Activated CD4-positive, alpha-beta T cell treated with anti-CD3 and anti-CD28 coated beads for 36 hours (primary cell): ENCODE measurements at places on chromosomes 2 and 18. TPM values are rescaled to one million over a fixed set of nuclear protein-coding genes. Genes with fewer than 3 reads are reported as not detected.

DNA sequence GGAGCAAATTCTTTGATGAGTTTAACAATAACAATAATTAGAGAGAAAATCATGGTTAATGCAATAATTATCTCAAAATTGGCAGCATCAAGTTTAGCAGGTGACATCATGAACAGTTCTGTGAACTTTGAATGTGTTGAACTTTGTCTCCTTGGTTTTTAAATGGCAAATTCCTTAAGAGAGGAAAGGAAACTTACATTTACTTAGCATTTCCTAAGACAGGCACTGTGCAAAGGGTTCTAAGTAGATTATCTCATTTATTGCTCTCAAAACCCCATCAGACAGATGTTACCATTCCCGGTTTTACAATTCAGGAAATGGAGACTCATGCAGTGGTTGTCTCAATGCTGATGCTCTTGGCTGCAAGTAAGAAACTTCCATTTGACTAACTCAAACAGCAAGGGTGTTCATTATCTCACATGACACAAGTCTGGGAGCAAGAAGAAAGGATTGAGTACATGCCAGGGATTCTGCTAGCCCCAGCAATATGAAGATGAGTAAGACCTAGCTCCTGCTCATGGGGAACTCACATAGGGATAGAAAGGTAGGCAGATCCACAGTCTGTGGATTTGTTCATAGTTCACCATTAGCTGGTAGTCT lies 81.3 kb upstream of the ITGA6 start:
- DNase-seq: no peak

DNA sequence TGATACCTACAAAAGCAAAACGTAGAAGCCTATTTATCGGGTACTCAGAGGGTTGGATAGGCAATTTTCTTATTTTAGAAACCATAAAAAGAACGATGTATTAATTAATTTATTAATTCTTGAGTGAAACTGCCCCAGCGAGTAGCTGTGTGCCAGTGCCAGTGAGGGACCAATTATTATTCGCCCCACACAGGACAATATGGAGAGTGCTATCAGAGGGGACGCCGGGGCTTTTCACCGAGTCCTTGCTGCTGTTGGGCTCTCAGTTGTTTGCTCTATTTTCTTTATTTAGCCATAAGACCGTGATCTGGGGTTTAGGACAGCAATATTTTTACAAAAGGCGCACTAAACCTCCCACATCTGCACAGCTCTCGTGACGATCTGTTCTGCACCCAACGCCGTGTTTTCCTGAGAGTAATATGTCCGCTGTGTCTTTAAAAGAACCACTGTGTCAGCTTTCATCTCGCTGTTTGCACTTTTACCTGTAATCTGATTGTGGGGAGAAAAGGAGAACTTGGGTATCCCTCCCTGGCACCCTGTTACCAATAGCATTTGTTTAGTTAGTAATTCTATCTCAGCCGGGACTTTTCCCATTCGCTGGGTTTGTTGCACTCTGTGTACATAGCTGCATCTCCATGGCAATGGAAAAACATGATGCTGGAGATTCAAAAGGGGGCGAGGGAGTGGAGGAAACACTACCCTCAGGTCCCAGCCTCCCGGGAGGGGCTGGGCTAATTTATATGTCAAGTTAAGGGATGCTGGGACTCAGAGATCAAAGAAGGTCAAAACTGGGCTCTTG lies 30.1 kb upstream of the ZNF516 start:
- DNase-seq: no peak

DNA sequence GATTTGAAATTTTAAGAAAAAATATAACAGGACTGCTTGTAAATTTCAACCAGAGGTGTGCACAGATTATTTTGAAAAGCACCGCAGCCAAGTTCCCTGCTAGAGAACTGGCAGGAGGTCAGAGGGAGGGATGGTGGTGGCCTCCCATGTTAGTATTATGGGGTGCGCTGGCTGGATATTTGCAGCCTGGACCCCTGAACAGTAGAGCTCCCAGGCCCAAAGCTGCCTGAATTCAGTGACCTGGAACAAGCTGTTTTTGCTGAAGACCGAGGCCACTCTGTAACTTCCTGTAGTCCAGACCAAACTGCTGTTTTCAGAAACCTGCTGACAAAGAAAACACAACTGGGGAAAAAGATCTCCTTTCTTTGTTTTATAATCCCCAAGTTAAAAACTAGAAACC lies 314.3 kb downstream of the TNS1 start:
- no peak for DNase-seq

DNA sequence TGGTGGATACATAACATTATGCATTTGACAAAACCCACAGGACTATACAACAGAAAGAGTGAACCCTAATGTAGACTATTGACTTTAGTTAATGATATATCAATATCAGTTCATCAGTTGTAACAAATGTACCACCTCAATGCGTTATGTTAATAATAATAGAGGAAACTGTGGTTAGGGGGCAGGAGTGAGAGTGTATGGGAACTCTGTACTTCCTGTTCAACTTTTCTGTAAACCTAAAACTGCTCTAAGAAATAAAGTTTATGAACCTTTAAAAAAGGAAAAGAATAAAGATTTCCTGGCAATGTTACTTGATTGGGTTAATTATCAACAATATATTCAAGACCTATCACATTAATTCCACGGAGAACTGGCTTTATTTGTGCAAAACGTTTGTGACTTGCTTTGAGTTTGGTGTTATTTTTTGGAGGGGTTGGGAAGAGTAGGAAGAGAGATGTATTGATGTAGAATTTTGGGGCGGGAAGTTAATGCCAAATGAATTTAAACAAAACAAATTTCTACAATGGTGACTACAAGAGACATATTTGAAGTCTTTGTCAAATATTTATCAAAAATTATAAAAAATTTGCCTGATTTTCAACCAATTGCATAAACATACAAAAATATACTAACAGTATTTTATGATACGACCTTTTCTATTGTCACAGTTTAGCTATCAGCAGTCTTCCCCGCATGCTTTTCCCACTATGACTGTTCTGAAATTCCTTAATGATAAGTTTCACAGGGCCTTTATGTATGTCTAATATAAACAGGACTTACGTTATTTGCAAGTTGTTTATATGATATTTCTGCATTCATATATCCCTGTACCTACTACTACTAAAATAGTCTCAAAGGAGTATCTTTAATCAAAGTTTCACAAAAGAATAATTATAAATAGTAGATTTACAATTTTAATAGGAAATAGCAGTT lies 2.1 kb upstream of the RTN4 start:
- DNase-seq: no peak

DNA sequence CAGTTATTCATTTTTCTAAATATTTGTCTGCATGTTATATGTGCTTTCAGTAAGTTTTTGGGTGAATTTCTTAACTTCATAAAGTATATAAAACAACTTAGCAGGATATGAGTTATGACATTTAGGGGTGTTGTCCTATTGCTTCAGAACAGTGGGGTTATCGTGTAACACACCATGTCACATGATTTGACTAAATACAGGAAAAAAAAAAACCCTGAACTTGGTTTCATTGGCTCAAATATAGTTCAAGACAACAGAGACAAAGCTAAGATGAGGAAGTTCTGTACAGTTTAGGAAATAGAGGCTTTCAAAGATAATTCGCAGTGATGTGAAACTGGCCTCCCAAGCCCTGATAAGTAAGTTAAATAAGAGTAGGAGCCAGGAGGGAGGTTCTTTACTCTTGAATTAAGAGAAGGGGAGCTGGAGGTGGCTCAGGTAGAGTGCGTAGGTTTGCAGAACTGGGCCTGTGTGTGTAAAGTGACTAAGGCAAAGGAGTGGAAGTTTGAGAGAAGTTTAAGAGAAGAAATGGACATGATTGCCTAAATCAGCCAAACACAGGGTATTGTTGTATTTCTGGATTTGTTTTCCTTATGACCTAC lies 53.9 kb downstream of the LIMS1 start:
- DNase-seq: no peak

The RUFY4 gene
- 1.6 TPM for total RNA-seq

- DNase-seq: no peak
Observed at GRCh38 chr2:216306868-216307267, 65.4 kb downstream of the MARCHF4 start.

- DNase-seq: peak; percentile 69
Observed at GRCh38 chr2:147845411-147845971, 662 bp downstream of the ACVR2A start.

DNA sequence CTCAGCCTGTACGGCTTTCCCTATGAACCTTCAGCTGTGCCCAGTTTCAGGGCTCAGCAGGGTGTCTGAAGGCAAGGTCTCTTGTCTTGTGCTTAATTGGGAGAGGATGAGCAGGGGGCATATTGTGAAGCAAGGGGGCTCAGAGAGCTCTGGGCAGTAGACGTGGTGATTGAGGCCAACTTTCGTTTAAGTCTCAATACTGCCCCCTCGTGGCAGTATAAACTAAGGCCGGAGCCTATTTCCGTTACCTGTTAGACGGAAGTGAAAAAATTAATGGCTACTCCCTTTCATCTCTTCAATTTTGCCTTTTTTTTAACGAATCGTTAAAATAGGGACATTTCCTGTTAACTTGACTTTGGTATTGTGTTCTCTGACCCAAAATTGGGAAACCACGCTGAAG lies 193.4 kb downstream of the TDRD15 start:
- DNase-seq: peak; percentile 55

The SRD5A2 gene
- total RNA-seq: not detected

- no peak for DNase-seq
Observed at GRCh38 chr2:104584393-104584792, 269.5 kb upstream of the POU3F3 start.

GRCh38 chr18:28110924-28111323 lies 66.0 kb downstream of the CDH2 start:
- DNase-seq: no peak

- no peak for DNase-seq
Observed at GRCh38 chr2:43484323-43484930, 111.4 kb downstream of the THADA start.

DNA sequence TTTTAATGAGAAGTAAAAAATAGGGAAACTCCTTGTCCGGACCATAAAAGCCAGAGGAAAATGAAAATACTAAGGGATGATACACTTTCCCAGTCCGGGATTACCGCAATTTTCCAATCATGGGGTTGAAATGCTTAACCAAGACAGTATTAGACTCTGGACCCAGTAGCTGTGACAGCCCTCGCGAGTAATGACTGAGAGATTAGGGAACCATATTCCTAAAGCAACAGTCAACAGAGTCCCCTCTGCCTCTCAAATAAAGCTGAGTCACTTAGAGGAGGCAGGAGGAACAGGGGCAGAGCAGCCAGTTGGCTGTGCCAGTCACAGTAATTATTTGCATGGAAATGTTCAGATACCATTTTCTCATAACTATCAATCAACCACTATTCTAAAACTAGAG lies 34.8 kb downstream of the GPATCH11 start:
- DNase-seq: no peak
